ENCODE measurements at places on chromosomes 6 and 20. TPM values are rescaled to one million over a fixed set of nuclear protein-coding genes. Genes with fewer than 3 reads are reported as not detected.

The PTK6 gene
- not detected for total RNA-seq

DNA sequence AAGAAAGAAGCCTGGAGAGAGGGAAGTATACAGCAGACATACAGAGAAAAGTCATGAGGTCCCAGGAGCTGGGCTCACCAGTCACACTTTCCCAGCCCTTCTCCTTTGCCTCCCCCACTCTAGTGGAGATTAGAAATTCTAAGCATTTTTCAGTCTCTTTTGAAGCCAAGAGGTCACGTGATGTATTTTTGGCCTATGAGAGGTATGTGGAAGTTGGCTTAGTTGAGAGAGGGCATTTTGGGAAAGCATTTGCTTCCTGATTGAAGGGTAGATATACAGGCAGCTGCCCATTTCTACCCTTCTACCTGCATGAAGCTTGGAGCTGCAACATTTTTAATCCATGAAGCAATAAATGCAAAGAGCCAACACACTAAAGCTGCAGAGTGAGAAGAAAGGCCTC is 106.0 kb upstream of the TNFAIP3 start:
- ATAC-seq = no peak

DNA sequence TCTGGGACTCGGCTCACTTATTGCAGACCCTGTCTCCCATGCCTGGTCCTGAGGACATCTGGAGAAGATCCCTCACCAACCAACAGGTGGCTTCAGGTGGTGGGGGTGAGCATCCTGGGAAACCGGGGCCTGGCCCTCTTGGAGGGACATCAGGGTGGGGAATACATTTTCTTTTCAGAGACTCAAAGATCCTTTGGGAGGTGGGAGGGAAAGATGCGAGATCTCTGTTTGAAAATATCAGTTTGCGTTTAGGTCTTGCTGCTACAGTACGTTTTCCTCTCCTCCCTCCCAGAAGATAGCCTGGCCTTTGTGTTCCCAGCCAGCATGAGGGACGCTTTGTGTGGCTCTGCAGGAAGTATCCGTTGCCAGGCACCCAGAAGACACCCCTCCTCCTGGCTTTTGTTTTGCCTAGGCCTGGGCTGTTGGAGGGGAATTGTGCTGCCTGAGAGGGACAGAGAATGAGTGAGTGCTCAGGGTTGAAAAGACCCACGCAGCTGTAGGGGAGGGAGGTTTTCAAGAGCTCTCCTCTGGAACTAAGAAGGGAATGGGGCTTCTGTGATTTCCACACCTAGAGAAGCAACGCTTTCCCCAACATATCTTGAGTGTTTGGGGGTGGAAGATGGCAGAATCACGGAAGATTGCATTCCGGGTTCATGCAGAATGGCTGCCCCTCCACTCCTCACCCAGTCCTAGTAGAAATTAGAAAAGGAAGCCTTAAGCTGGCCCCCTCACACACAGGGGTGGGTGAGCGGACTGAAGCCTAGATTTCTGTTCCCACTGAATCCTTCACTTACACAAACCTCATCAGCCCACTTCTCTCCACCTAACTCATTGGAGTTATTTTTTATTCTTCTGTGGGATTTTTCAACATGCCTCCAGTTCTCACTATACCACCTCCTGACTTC is 22.0 kb upstream of the SLC2A12 start:
- no peak for ATAC-seq

DNA sequence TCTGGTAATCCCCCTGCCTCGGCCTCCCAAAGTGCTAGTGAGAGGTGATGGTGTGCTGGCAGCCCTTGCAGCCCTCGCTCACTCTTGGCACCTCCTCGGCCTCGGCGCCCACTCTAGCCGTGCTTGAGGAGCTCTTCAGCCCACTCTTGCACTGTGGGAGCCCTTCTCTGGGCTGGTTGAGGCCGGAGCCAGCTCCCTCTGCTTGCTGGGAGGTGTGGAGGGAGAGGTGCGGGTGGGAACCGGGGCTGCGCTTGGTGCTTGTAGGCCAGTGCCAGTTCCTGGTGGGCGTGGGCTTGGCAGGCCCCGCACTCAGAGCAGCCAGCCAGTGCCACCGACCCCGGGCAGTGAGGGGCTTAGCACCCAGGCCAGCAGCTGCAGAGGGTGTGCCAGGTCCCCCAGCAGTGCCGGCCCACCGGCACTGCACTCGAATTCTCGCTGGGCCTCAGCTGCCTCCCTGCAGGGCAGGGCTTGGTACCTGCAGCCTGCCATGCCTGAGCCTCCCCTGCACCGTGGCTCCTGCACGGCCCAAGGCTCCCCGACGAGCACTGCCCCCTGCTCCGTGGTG is 189.0 kb upstream of the ASCC3 start:
- ATAC-seq = no peak

- peak; percentile 61 for ATAC-seq
Observed at GRCh38 chr20:62668441-62669027, 26.2 kb downstream of the SLCO4A1 start.

The ZBTB12 gene
- 1.3 TPM for total RNA-seq

- no peak for ATAC-seq
Observed at GRCh38 chr6:79193971-79194370, 40.5 kb downstream of the HMGN3 start.

The RAB44 gene
- total RNA-seq = not detected

Measured in gastroesophageal sphincter (tissue), 4 donors.